Activated CD4-positive, alpha-beta T cell treated with anti-CD3 and anti-CD28 coated beads for 24 hours (primary cell): ENCODE measurements at places on chromosomes 3 and 15.

DNA sequence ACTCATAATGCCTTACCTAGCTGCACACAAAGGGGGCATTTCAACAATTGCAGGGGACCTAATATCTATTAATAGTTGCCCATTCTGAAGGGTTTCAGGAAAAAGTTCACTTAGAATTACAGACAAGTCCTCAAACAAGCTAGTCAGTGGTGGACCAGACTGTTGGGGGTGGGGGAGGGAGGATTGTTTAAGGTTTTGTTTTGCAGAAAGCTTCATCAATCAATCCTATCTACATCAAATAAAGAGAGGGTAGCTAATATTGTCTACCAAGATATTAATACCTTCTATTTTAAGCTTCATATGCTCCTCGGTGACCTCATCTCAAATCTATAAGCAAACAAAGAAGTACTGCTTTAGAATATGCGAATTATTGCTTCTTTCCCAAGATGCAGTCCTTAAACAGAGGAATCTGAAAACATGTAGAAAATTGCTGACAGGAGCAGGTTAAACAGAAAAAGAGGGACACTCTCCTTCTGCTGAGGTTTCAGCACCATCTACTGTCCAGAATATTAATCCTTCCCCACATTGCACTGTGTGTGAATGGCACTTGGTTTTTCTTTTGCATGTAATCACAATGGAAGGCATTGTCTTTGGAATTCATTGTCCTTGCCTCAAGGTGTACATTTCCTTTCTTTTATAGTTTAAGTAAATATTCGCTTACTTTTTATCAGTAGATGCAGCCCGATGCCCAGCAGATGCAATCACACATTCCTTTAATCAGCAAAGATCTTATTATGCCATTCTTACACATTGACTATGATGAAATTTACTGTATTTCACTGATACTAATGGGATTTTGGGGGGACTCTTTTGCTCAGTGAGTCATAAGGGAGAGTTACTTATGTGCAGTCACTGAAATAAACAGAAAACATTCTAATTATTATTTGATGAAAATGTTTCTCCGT, 94.7 kb downstream of the IL5RA start:
- DNase-seq: no peak

DNA sequence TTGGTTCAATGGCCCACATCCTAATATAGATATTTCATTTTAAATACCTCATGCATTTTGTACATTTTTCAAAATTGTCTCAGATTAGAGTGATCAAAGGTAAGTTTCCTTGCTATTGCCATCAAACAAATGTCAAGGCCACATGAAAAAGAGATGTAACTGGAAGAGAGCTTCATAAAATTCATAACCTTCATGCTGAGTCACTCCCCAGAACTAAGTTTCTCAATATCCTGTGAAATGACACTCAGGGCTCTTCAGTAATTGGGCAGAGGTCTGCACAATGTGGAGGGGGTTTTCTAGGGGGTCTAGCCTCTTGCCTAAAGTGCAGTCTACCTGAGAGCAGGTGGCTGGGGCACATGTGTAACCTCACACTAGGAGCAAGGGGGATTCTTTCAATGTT, 152.2 kb upstream of the SLC2A2 start:
- DNase-seq: no peak

DNA sequence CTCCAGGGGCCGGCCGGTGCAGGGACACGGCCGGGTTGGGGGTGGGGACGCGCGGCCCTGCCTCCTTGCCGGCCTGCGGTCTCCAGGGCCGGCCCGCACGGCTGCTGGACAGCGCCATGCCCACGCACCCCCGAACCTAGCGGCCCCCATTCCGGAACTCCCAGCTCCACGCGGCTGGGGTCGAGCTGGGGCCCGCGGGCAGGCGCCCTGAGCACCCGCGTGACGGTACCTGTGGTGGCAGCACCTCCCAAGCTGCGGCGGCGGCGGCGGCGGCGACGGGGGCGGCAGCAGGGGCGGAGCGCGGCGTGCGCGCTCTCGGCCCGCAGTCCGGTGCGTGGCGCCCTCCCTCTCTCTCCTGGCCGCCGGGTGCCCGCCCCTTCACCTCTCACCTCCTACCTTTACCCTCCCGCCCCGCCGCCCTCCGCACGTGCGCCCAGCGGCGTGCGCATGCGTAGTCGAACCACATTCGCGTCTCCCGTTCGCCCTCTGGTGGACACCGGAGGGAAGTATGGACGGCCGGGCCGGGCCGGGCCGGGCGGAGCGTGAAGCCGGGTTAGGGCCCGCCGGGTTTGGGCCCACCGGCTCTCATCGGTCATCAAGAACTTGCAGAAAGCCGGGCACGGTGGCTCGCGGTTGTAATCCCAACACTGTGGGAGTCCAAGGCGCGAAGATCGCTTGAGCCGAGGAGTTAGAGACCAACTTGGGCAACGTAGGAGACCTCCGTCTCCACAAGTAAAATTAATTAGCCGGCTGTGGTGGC, at the start of gene SCAP:
Gene SCAP, minus strand, starts transcription at position 372 of the 760 bp plus-strand sequence. CDS start 32,948 bp downstream, outside the sequence.
- peak; percentile 95 for DNase-seq

GRCh38 chr3:8524656-8525399, 23.2 kb downstream of the LMCD1 start:
- DNase-seq: no peak

DNA sequence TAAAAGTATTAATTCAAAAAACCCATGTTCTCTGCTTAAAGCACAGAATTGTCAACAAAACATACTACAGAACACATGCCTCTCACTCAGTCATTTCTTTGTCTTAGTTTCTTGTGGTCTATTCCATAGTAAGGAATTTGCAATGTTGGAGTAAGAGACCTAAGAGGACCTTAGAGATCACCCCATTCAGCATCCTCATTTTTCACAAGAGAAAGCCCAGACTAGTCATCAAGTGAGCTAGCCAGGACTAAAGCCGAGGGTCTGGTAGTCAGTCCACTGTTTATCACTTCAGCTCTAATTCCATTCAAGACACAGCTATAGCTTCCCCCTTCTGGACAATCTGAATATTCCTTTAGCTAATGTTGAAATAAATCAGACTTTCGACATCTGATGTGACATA, 601.1 kb downstream of the FHIT start:
- no peak for DNase-seq

GRCh38 chr3:45026038-45026437, at the start of gene CLEC3B:
CLEC3B (plus strand) TSS chr3:45026303; CDS start chr3:45026363, 60 bp downstream.
- DNase-seq: no peak
